Endodermal cell (in vitro differentiated cells): ENCODE measurements at places on chromosomes 1 and 21.
A peak's percentile ranks its signal among the peaks of the same experiment; 100 is the strongest.

DNA sequence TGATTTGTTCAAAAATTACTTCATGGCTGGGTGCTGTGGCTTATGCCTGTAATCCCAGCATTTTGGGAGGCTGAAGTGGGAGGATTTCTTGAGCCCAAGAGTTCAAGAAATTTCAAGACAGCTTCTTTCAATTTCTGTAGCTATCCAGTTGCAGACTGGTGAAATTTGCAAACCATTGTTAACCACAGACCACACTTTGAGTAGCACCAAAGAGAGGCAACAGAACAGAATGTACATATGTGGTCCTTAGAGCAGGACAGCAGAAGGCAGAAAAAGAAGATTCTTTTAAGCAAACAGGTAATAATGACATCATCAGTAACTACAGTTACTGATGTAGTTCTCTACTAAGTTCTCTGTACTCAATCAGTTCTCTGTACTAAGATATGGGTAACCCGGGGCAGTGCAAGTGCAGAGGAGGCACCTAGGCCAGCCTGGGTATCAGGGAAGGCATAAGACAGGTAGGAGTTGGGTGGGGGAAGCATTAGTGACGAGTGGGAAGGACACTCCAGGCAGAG, 5.5 kb upstream of the KLF17 start:
- no peak for DNase-seq

DNA sequence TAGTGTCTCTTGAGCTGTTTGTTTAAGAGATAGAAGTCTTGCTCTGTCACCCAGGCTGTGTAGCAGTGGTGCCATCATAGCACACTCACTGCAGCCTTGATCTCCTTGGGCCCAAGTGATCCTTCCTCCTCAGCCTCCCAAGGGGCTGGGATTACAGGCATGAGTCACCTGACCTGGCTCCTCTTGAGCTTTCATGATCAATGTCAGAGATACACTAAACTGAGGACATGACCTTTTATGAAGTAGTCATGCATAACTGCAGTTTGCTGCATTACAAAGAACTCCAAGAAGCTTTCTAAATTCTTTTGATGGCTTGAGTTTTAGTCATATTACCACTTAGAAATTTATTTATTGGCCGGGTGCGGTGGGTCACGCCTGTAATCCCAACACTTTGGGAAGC, 77.7 kb downstream of the CC2D1B start:
- no peak for DNase-seq

DNA sequence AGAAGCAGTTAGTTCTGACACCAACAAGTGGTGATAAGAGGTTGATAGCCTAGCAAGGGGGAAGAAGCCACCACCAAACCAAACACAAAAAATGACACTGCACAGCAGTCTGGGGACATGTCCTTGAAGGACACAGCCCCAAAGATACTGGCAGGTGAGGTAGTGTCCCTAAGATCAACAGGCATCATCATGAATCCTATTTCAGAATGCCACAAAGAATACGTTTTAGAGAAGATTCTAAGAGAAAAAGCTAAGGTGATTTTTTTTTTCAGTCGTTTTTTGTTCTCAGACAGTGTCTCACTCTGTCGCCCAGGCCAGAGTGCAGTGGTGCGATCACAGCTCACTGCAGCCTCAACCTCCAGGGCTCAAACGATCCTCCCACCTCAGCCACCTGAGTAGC, 19.6 kb downstream of the MTHFR start:
- no peak for DNase-seq

GRCh38 chr21:46637952-46638746, 2.7 kb downstream of the PRMT2 start:
- DNase-seq = no peak

DNA sequence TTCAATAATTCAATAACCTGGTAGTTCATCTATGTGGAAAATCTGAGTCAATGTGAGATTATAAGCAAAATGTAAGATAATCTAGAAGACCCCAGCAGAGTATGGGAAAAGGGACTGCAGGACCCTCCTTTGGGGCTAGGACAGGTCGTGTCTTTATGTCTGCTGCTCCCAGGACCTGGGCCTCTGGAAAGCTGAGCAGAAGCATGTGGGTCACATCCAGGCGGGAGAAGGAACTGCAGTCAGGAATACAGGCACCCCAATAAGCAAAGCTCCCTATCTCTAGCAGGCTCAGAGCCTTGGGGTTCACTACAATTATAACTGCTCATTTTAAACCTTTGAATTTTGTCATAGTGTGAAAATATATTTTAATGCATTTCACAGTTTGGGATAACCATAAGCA, 73.9 kb upstream of the MCOLN3 start:
- DNase-seq = peak; percentile 59

DNA sequence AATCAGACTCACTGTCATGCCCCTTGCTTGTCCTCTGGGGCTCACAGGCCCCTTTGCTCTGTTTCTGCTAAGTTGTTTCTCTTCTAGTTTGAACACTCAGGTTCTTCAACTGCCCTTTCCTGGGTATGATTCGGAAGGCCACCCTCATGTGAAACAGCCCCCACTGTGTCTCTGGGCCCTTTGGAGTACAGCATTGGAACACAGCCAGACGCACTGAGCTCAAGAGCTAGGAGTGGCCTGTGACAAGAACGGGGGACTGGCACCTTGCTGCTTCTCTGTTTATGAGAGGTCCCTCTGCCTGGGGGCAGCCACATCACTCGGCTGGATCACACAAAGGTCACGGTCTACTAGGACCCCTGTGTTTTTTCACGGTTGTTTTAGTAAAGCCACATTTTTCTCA, 114.4 kb upstream of the ZC3H12A start:
- DNase-seq = no peak

- no peak for DNase-seq
These were observed 118.3 kb downstream of the TM2D1 start for GRCh38 chr1:61606448-61607312.

DNA sequence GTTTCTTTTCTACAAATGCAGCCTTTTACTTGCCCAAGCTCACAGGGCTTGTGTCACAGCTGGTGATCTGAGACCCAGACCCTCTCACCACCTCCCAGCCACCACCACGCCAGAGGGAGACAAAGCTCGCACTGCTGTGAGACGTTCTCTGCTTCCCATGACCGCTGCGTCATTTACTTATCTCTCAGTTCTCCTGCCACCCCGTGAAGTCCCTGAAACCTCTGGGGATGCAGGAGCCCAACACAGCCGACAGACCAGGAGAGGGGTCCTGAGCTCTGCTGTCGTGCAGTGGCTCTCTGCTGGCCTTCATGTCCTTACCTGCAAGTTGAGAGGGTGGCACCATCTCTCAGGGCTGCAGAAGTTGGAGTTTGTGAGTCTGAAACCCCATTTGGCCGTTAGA, 77.7 kb downstream of the SLC16A1 start:
- DNase-seq = peak; percentile 65

- DNase-seq = peak; percentile 74
These were observed 11.1 kb downstream of the MTX1 start for GRCh38 chr1:155219592-155220031.

GRCh38 chr21:45724345-45724961, 80.9 kb downstream of the PCBP3 start:
- peak; percentile 65 for DNase-seq

- DNase-seq = no peak
These were observed 42.9 kb downstream of the SLX9 start for GRCh38 chr21:44982558-44983250.

DNA sequence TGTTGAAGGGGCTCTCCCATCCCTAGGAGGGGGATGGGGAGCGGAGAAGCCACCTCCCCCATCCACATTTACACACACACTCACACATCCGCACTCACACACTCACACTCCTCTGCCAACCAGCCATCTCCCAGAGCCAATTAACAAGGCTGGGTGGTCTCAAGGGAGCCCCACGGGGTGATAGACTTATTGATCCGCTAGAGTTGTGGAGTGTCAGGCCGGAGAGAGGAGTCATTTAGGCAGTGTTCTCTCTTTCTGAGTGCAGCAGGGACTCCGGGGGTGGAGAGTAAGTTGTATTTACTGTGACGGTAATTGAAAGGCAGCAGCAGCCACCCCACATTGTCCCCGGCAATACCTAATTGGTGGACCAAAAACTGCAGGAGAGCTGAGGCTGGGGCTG, 61.6 kb downstream of the KLHDC7A start:
- peak; percentile 59 for DNase-seq

- no peak for DNase-seq
These were observed 6.4 kb downstream of the DISP1 start for GRCh38 chr1:222821239-222821638.

DNA sequence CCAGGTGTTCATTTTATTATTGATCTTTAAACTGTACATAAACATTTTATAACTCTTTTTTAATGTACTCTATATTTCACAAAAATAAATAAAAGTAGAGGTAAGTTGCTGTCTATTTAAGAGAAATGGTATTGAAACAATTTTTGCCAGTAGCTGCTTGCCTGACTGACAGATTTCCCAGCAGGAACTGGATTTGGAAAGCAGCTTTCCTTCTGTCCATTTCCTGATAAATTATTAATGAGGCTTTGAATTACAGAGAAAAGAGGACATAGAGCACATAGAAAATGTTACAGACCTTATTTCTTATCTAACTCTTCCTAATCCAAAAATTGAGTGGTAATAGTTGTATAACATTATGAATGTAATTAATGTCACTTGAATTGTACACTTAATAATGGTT, 79.7 kb upstream of the BCL10 start:
- no peak for DNase-seq

DNA sequence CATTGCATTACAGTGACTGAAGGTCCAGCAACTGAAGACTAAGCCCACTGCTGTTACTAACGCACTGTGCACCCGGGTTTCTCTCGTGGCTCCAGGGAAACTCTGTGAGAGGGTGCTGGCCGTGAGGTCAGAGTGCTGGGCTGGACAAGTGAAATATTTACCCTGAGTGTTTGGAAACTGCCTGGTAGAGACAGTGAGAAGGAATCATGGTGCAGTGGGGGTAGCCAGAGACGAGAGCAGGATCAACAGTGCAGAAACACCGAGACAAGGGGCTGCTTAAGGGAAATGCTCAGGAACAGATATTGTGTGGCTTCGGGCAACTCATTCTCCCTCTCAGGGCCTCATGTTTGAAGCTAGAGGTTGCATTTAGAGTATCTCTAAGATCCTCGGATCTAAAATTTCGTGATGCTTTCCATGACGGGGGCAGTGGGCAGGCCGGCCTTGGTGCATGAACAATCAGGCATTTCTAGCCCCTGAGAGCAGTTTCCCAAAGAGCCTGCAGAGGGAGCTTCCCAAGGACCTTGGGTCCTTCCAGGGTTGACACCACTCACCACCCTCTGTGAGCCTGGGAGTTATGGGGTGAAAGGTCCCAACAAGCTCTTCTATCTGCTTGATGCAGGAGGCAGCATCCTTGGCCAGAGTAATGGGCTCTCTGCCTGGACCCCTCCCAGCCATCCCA, 9.7 kb downstream of the CD2 start:
- DNase-seq = peak; percentile 82

- no peak for DNase-seq
These were observed 73.2 kb downstream of the LRRC8C start for GRCh38 chr1:89705901-89706699.

- peak; percentile 88 for DNase-seq
These were observed 4.8 kb upstream of the HEATR1 start for GRCh38 chr1:236608930-236609726.

DNA sequence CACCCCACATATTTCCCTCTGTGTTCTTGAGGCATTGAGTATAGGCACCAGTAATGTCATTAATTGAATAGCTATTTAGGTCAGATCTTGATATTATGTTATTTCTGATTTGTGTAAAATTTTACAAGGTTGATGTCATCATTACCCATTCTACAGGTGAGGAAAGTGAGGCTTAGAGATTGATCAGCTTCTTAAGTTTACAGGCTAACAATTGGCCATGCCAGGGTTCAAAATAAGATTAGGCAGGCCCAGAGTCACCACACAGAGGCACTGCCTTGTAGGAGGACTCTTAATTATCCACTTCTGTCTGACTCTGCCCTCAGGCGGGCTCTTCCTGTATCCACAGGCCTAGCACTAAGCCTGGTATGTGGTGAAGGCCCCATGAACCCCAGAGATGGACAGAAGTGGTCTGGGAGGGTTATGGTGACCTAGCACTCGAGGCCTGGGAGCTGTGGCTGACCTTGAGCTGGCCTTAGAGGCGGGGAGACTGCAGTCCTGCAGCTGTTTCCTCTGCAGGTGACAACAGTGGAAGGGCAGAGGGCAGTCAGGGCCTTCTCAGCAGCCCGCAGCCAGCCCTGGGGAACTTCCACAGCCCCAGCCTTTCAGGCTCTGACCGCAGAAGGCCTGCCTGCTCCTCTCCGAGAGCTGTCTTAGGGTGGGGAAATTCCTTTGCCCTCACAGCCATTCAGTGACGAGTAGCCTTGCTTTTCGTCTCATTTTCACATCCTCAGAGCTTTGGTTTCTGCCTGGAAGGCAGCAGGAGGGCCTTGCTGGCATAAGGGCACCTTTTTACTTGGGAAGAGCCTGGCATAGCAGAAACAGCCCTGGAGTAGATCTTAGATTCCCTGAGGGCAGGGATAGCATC, 12.2 kb downstream of the ZDHHC18 start:
- DNase-seq = no peak

DNA sequence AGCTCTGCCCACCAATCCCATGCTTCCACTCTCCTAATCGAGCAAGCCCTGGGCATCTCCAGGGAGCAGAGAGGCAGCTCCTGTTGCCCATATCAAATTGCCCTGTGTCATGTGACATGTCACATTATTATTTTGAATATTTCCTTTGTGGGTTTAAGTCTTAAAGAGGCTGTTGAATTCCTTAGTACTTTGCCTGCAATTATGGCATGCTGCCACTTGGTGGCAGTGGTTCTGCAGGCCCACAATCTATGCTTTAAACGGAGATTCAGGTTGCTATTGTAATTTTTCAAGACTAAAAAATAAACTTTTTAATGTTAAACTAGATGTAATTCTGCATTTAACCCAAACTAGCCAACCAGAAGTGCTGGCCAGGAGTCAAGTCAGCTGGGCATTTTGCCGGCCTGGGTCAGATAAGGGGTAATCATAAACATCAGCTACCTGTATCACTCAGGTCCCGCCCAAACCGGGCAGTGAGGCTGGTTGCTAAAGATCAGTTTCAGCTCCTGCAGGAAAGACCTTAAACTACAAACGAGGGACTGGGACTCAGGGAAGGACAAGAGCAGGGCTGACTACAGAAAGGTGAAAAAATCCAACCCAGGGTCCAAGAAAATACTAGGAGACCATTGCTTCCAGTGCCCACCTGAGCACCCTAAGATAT, 37.3 kb upstream of the ARHGEF16 start:
- DNase-seq = no peak
